Tibial nerve (tissue), 4 donors: ENCODE measurements at places on chromosomes 12 and 14. TPM values are rescaled to one million over a fixed set of nuclear protein-coding genes. Genes with fewer than 3 reads are reported as not detected.

Gene GRIP1
- total RNA-seq, result 0.22 TPM

Gene FUT8
- total RNA-seq, result 69.6 TPM

Gene DAO
- total RNA-seq, result not detected

Gene RIPK3
- 8.7 TPM for total RNA-seq

Gene KRT5
- total RNA-seq, result 2.7 TPM

Gene CFAP54
- 0.87 TPM for total RNA-seq

Gene COQ10A
- 24.0 TPM for total RNA-seq

Gene UNC79
- 1.3 TPM for total RNA-seq

Gene KRT75
- not detected for total RNA-seq

Gene SLC17A8
- not detected for total RNA-seq

Gene GYS2
- total RNA-seq, result not detected

Gene KMT2D
- total RNA-seq, result 102 TPM

Gene CLEC4C
- total RNA-seq, result not detected

- H3K4me3 ChIP-seq, result peak within 1 kb of the TSS; percentile 25
- DNase-seq, result peak; percentile 64
- no peaks in the 10 kb centered on the region for H3K36me3 ChIP-seq
- H3K27ac ChIP-seq, result peak within 1 kb of the TSS; percentile 80
These were observed at the start of gene DYRK4 for GRCh38 chr12:4562034-4562657. TSS of gene DYRK4 (plus strand) at chr12:4562208. CDS start at chr12:4562246, 38 bp downstream.

GRCh38 chr14:79967001-79967400 lies 244.3 kb downstream of the DIO2 start:
- H3K4me3 ChIP-seq, result no peak overlapping the region
- H3K27ac ChIP-seq, result no peak overlapping the region
- H3K4me1 ChIP-seq, result no peaks in the 10 kb centered on the region
- DNase-seq, result no peak

GRCh38 chr14:106842687-106843086 lies 1316.3 kb downstream of the TMEM121 start:
- no peak for DNase-seq
- no peaks in the 10 kb centered on the region for H3K27me3 ChIP-seq
- H3K4me3 ChIP-seq, result no peak overlapping the region
- H3K27ac ChIP-seq, result no peak overlapping the region
- H3K36me3 ChIP-seq, result no peaks in the 10 kb centered on the region

GRCh38 chr14:81127785-81128184 lies 93.0 kb downstream of the GTF2A1 start:
- no peak for DNase-seq
- no peak overlapping the region for H3K4me3 ChIP-seq
- no peaks in the 10 kb centered on the region for H3K27me3 ChIP-seq
- no peaks in the 10 kb centered on the region for H3K36me3 ChIP-seq
- no peaks in the 10 kb centered on the region for H3K4me1 ChIP-seq

GRCh38 chr12:17079251-17079909 lies 473.4 kb upstream of the LMO3 start:
- no peaks in the 10 kb centered on the region for H3K27me3 ChIP-seq
- H3K4me3 ChIP-seq, result no peak overlapping the region

DNA sequence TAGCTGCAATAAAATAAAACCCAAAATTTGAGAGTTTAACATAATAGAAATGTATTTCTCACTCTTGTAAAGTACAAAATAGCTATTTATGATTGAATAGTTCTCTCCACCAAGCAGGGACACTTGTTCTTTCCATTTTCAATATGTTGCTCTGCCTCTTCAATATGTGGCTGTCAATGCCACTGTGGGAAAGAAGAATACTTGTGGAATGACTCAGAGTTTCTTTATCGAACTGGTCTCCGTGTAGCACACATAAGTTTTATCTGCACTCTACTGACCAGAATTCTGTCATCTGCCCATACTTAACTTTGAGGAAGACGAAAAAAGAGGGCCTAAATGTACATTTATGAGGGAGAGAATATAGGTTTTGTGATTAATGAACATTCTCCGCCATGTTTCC lies 256.9 kb downstream of the ATXN7L3B start:
- no peaks in the 10 kb centered on the region for H3K36me3 ChIP-seq
- H3K27ac ChIP-seq, result no peak overlapping the region
- H3K4me1 ChIP-seq, result no peaks in the 10 kb centered on the region
- H3K4me3 ChIP-seq, result no peak overlapping the region
- no peak for DNase-seq
- no peaks in the 10 kb centered on the region for H3K27me3 ChIP-seq

DNA sequence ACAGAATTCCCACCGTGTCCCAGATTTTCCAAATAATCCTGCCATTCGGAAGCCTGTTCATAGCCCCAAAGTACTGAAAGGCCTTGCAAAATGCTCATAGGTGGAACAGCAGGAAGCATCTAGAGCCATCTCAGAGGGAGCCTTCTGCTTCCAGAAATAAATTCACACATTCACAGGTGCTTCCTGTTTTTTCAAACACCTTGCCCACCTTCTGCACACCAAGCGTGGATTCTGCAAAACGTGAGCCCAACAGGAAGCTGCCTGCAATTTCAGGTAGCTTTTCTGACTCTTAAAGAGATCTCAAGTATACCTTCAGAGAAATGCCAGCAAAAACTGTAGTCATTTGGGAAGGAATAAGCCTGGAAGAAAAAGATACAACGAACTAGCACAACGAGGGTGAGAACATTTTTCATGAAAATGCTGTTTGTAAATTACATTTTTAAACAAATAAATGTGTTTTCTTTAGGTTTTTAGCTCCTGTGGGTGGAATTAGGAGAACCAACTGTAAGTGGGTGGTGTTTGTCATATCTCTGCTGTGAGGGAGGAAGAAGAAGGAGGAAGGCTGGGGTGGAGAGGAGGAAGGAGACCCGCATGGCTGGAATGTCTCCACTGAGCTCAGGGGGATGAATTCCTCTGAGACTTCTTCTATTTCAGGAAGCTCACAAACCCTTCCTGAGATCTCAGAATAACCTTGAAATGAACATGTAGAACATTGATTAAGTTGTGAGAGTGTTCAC lies at the start of gene IFNG-AS1:
IFNG-AS1 (plus strand) TSS at position 264 of the 737 bp plus-strand sequence.
- H3K4me1 ChIP-seq, result no peaks in the 10 kb centered on the region
- no peaks in the 10 kb centered on the region for H3K27me3 ChIP-seq
- H3K27ac ChIP-seq, result no peak within 1 kb of the TSS
- H3K4me3 ChIP-seq, result no peak within 1 kb of the TSS
- no peaks in the 10 kb centered on the region for H3K36me3 ChIP-seq
- no peak for DNase-seq

DNA sequence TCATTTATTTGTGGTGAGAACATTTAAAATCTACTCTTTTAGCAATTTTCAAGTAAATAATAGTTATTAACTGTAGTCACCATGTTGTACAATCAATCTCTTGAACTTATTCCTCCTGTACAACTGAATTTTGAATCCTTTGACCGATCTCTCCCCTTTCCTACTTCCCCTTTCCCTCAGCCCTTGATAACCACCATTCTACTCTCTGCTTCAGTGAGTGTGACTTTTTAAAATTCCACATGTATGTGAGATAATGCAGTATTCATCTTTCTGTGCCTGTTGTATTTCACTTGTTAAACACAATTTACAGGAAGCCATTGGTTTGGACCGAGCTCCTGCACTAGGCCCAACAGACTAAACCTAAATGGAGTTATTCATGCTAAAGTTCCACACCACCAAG lies 458.9 kb upstream of the PDE3A start:
- no peak overlapping the region for H3K27ac ChIP-seq
- H3K36me3 ChIP-seq, result no peaks in the 10 kb centered on the region
- H3K4me1 ChIP-seq, result no peaks in the 10 kb centered on the region
- H3K27me3 ChIP-seq, result no peaks in the 10 kb centered on the region

GRCh38 chr14:75689012-75689411 lies 28.0 kb downstream of the TTLL5 start:
- H3K27ac ChIP-seq, result no peak overlapping the region
- H3K4me3 ChIP-seq, result no peak overlapping the region
- DNase-seq, result peak; percentile 29
- no peaks in the 10 kb centered on the region for H3K4me1 ChIP-seq
- H3K36me3 ChIP-seq, result peaks cover 48% of the 10 kb centered on the region

GRCh38 chr14:100885196-100885595 lies 18.3 kb downstream of the RTL1 start:
- H3K36me3 ChIP-seq, result no peaks in the 10 kb centered on the region
- H3K4me3 ChIP-seq, result no peak overlapping the region
- no peak for DNase-seq
- no peak overlapping the region for H3K27ac ChIP-seq

- no peaks in the 10 kb centered on the region for H3K27me3 ChIP-seq
- H3K36me3 ChIP-seq, result no peaks in the 10 kb centered on the region
- DNase-seq, result no peak
- H3K27ac ChIP-seq, result no peak overlapping the region
These were observed 142.4 kb downstream of the DPF3 start for GRCh38 chr14:72751276-72752033.

DNA sequence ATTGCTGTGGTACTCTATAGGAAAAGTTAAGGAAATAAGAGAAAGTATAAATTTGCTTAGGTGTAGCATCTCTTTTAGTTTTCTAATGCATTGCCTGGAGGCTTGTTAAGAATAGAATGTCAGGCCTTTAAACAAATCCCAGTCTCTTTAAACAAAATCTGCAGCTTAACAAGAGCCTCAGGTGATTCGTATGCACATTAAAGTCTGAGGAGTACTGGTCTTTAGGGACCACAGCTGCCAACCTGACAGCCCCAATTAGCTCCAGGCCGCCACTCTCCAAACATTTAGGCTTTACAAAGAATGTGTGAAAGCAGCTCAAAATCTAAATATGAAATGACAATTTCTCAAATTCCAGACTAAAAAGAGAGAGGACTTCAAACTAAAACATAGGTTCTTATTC lies 35.7 kb downstream of the PAWR start:
- no peaks in the 10 kb centered on the region for H3K27me3 ChIP-seq
- peaks cover 8% of the 10 kb centered on the region for H3K4me1 ChIP-seq
- no peaks in the 10 kb centered on the region for H3K36me3 ChIP-seq
- no peak overlapping the region for H3K27ac ChIP-seq
- no peak for DNase-seq

- H3K4me3 ChIP-seq, result no peak overlapping the region
- no peaks in the 10 kb centered on the region for H3K36me3 ChIP-seq
- H3K27me3 ChIP-seq, result no peaks in the 10 kb centered on the region
- no peak for DNase-seq
- H3K4me1 ChIP-seq, result peaks cover 50% of the 10 kb centered on the region
- H3K27ac ChIP-seq, result no peak overlapping the region
These were observed 188.9 kb upstream of the BCL2L14 start for GRCh38 chr12:11881835-11882234.

DNA sequence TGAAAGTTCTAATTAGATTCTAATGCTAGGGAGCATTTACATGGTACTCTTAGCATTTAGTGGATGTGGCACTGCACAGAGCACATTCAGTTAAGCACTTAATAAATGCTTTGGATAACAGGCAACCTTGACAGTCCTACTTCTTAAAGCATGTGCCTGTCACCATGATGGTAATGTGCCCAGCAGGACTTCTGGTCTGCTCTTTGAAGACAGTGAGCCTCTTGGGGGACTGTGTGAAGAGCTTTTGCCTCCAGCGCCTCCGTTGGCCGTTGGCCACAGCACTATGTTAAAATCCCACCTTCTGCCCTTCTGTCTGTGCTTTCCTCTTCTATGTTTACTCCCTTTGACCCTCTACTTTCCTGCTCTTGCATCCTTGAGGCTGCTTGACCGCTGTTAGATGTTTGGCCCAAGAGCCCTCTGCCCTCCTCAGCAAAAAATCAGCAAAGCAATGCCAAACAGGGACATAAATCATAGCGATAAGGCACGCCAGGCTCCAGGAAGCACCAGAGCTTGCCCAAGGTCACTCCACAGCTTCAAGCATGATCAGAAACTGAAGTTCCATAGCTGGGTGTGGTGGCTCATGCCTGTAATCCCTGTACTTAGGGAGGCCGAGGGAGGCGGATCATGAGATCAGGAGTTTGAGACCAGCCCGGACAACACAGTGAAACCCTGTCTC lies 8.3 kb downstream of the CDKL1 start:
- H3K27ac ChIP-seq, result no peak overlapping the region
- no peak for DNase-seq
- no peaks in the 10 kb centered on the region for H3K36me3 ChIP-seq

- no peaks in the 10 kb centered on the region for H3K27me3 ChIP-seq
- H3K36me3 ChIP-seq, result no peaks in the 10 kb centered on the region
- DNase-seq, result no peak
- peak overlapping the region; percentile 80 for H3K27ac ChIP-seq
- H3K4me1 ChIP-seq, result peaks cover 81% of the 10 kb centered on the region
These were observed 8.6 kb downstream of the GLTP start for GRCh38 chr12:109871668-109872314.

- no peak overlapping the region for H3K27ac ChIP-seq
These were observed 189.4 kb upstream of the FOXG1 start for GRCh38 chr14:28577187-28577586.

- no peak overlapping the region for H3K4me3 ChIP-seq
- DNase-seq, result no peak
- no peaks in the 10 kb centered on the region for H3K27me3 ChIP-seq
These were observed 25.1 kb upstream of the ITGA5 start for GRCh38 chr12:54444206-54444605.

GRCh38 chr14:104099096-104100041 lies 13.9 kb downstream of the ASPG start:
- H3K36me3 ChIP-seq, result no peaks in the 10 kb centered on the region
- DNase-seq, result no peak
- peaks cover 6% of the 10 kb centered on the region for H3K4me1 ChIP-seq
- no peaks in the 10 kb centered on the region for H3K27me3 ChIP-seq

GRCh38 chr14:105540811-105541210 lies 14.4 kb downstream of the TMEM121 start:
- no peak overlapping the region for H3K4me3 ChIP-seq
- H3K36me3 ChIP-seq, result no peaks in the 10 kb centered on the region
- no peak for DNase-seq
- H3K27me3 ChIP-seq, result peaks cover 18% of the 10 kb centered on the region
- H3K4me1 ChIP-seq, result peaks cover 6% of the 10 kb centered on the region
- no peak overlapping the region for H3K27ac ChIP-seq

GRCh38 chr12:121059031-121059898 lies 20.2 kb upstream of the OASL start:
- H3K4me3 ChIP-seq, result no peak overlapping the region
- H3K4me1 ChIP-seq, result peaks cover 10% of the 10 kb centered on the region
- peak overlapping the region; percentile 82 for H3K27ac ChIP-seq
- no peaks in the 10 kb centered on the region for H3K36me3 ChIP-seq
- DNase-seq, result no peak

GRCh38 chr14:93712838-93713724 lies 75.2 kb downstream of the PRIMA1 start:
- H3K36me3 ChIP-seq, result no peaks in the 10 kb centered on the region
- H3K27me3 ChIP-seq, result no peaks in the 10 kb centered on the region
- peaks cover 4% of the 10 kb centered on the region for H3K4me1 ChIP-seq
- H3K4me3 ChIP-seq, result no peak overlapping the region
